ENCODE measurements at places on chromosomes 3 and 15.

DNA sequence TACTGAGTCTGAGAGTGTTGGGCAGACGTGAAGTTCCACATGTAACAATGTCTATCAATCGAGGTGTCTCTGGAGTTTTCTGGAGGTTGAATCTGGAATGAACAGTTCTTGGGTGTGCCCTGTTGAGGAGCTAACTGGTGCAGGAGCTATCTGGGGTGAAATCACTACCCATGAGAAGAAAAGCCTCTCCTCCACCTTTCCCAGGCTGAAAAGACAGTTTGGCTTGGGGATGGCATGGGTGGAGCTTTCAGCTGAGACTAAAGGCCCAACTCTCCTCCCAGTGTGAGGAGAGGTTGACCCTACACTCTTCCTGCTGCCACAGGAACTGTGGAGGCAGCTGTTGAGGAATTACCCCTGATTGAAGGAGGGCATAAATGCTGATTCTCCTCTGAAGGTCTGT, 54.4 kb upstream of the LRRFIP2 start:
- DNase-seq = no peak

GRCh38 chr3:79175870-79176269, 591.9 kb downstream of the ROBO1 start:
- DNase-seq = no peak

- DNase-seq = no peak
Observed at GRCh38 chr3:134330883-134331810, 43.1 kb downstream of the AMOTL2 start.

- no peak for DNase-seq
Observed at GRCh38 chr15:34708422-34708821, 46.4 kb downstream of the GJD2 start.

- DNase-seq = no peak
Observed at GRCh38 chr3:187567661-187568121, 102.5 kb downstream of the SST start.

DNA sequence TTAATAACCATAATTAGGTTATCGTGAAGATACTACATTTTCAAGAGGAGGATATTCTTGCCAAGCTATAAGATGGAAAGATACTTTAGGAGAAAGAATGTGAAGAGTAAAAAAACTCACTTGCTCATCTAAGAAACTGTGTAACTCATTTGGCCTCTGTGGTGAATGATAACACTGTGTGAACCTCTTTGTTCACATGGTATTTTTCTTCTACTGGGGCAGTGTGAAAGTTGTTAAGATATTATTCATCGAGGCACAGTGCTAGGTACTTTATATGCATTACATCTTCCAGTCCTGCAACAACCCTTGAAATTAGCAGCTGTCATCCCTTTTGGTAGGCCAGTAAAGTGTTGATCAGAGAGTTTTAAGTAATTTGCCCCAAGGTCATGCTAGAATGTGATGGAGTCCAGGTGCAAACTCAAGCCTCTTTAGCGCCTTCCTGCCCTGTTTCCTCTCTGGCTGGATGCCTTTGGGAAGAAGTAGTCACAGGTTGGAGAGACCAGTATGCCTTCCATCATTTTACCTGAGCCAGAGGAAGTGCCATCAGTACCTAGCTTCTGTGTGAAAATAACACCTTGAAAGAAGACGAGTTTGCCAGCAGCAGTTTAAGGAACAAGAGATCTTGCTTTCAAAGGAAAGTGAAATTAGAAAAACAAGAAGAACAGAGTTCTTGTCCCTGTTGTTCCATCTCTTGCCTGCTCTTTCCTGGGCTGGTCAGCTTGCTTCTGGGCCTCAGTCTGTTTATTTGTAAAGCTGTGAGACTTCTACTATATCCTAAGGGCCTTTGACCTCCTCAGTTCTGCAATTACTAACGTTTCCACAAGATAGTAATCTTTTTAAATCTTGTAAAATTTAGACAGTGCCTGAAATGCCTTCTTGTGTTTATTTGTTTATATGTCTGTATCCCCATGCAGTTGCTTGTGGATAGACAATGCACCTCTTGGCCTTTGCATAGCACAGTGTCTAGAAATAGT, 179.3 kb downstream of the FNDC3B start:
- DNase-seq = no peak

- no peak for DNase-seq
Observed at GRCh38 chr3:11625376-11626083, 18.2 kb downstream of the VGLL4 start.

DNA sequence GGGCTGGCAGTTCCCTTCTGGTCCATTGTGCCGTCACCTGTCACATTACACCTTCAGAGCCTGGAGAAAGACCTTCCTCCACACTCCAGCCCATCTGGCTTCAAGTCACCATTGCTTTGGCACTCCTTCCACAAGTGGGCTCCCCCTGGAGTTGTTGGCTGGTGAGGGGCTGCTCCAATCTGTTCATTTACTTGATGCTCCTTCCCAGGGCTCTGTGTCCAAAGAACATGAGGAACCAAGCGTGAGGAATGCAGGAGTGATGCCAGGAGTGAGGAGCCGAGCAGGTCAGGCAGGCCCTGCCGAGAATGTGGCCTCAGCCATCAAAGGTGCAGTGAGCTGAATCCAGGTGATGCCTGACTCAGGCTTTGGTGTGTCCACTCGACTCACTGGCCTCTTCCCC, 57.2 kb downstream of the OXNAD1 start:
- DNase-seq = no peak

DNA sequence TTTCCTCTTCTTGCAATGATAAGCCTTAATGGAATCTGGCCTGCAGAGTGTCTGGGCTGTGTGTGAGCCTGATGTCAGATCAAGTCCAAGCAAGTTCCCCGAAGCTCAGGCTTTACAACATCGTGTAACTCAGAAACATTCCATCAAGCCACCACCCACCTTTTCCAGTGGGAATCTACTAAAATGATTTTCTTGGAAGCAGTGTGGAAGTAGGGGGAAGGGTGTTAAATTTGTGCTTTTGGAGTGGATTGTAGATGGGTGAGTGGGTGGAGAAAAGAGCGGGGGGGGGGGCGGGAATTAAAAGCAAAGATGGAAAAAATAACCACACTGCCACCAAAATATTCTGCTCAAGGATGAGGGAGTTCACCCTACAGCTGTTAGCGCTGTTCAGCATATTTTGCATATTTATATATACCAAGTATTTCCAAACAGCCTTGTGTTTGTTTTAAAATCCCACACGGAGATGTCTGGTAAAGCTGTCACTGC, 53.6 kb downstream of the VGLL3 start:
- DNase-seq = no peak

DNA sequence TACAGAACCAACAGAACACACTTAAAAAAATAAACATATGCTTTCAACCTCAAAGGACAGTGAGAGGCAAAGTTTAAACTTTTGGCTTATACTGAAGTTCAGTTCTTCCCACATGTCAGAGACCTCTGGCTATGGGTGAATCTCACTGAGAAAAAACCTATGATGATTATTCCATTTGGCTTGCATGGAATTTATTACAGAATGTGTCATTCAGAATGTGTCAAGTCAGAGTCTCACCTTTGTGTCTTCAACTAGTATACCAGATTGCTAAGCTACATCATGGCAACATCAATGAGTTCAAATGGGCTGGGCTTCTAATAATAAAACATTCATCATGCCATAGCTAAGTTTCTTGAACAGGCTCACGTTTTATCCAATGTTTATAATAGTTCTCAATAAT, 987.0 kb downstream of the NTRK3 start:
- DNase-seq = no peak

- no peak for DNase-seq
Observed at GRCh38 chr3:104069114-104069513, 1297.6 kb upstream of the ALCAM start.

DNA sequence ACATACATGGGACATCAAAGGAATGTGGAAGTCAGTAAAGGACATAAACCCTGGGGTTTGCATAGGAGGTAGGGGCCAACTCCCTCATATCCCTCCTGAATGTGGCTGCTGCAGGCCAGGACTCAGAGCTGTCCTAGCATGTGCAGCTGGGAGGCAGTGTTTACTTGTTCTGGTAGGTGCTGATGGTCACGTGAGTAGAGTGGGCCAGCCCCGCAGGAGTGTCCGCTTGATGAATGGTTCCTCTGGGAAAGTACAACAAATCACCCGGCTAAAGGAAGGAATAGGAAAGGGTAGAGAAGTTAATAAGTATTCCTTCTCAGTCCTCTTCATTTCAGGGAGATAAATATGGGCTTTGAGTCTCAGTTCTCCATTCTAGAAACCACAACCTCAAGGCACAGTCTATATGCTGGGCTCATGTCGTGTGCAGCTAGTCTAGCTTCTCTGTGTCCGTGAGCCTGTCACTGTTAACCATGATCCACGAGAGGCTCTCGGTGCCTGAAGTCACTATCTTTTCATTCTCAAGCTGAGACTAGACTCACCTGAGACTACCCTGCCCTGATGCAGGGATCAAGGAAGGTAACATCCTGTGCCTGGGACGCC, 17.9 kb downstream of the RIOX2 start:
- no peak for DNase-seq
